ENCODE measurements at places on chromosomes 3 and 15.

DNA sequence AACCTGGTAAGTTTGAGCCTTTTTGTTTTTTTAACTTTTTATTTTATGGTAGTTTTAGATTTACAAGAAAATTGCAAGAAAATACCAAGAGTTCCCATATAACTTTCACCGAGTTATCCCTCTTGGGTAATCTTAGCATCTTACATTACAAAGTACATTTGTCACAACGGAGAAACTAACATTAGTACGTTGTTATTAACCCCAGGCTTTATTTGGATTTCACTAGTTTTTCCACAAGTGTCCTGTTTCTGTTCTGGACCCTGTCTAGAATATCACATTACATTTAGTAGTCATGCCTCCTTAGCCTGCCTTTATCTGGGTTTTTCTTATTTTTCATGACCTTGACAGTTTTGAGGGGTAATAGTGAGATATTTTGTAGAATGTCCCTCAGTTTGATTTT, 53.5 kb upstream of the KPNA4 start:
- no peaks in the 10 kb centered on the region for H3K27me3 ChIP-seq
- no peak overlapping the region for H3K4me3 ChIP-seq
- peaks cover 4% of the 10 kb centered on the region for H3K4me1 ChIP-seq
- H3K27ac ChIP-seq, result no peak overlapping the region
- no peaks in the 10 kb centered on the region for H3K36me3 ChIP-seq

DNA sequence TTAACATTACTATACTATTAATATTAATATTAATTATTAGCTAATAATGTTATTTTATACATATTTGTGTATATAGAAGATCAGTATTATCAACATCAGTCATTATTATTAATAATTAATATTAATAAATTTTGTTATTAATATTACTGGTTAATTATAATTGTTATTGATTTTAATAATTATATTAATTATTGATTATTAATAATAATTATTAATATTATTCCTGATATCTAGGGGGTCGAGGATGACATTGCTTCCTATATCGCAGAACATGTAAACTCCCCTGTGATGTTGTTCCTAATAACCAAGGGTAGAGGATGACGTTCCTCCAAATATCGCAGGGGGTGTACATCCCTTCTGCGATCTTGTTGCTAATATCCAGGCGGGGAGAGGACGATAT, 17.3 kb upstream of the BMF start:
- no peaks in the 10 kb centered on the region for H3K36me3 ChIP-seq
- no peak overlapping the region for H3K4me3 ChIP-seq
- H3K4me1 ChIP-seq, result no peaks in the 10 kb centered on the region
- peaks cover 4% of the 10 kb centered on the region for H3K27me3 ChIP-seq
- H3K27ac ChIP-seq, result no peak overlapping the region

DNA sequence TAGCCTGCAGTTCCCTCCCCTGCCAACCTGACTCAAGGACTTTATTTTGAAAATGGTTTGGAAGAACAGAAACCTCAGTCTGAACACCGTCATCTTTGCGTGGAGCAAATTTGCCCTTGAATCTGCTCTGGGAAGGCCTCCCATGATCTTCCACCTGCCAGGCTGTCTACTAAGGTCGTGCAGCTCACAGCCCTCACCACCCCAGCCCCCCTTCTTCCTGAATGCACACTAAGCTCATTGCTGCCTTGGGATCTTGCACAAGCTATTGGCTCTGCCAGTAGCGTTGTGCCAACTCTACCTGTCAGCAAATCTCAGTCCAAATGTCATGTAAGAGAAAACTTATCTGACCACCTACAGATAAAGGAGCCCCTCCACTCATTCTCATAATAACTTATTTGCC, 141.5 kb downstream of the USP13 start:
- no peaks in the 10 kb centered on the region for H3K27me3 ChIP-seq
- no peaks in the 10 kb centered on the region for H3K36me3 ChIP-seq
- H3K4me1 ChIP-seq, result no peaks in the 10 kb centered on the region
- no peak for DNase-seq
- H3K27ac ChIP-seq, result no peak overlapping the region

DNA sequence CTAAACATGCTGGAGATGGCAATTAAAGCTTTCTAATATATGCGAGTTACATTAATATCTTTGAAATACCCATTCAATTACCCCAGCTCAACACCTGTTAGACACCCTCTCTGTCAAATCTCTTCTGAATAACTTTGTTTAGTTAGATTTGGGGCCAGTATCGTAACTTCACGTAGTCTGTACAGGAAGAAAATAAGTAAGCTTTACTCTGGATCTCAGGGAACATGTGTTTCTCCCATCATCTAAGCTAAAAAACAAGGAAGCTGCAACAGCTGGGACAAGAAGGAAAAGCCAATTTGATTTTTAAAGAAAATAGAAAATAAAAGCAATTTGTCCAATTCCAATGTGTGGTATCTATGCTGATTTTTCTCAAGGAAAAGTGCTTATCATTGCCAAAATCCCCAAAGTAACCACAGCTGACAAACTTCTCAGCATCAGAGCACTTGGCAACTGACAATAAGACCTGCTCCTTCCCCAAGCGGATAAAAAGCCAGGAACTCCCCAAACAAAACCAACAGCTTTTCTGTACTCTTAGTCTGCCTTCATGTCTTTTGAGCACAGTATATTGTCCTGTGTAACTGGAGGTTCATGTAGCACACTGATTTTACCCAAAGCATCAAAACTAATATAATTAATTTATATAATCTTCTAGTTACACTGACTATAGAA, 279.1 kb downstream of the ZBTB20 start:
- H3K4me3 ChIP-seq, result no peak overlapping the region
- H3K36me3 ChIP-seq, result no peaks in the 10 kb centered on the region
- H3K27ac ChIP-seq, result no peak overlapping the region
- no peaks in the 10 kb centered on the region for H3K4me1 ChIP-seq
- H3K27me3 ChIP-seq, result no peaks in the 10 kb centered on the region
